Activated T-helper 2 cell treated with anti-CD3 and anti-CD28 coated beads, Interferon-gamma antibody, Interleukin-2, Interleukin-4, amounts not matched to agents 10 μg/mL and 5 μg/mL and 100 μg/mL, durations not matched to agents 14 hours and 24 hours and 36 hours (primary cell): ENCODE measurements at places on chromosomes 1 and 21.

DNA sequence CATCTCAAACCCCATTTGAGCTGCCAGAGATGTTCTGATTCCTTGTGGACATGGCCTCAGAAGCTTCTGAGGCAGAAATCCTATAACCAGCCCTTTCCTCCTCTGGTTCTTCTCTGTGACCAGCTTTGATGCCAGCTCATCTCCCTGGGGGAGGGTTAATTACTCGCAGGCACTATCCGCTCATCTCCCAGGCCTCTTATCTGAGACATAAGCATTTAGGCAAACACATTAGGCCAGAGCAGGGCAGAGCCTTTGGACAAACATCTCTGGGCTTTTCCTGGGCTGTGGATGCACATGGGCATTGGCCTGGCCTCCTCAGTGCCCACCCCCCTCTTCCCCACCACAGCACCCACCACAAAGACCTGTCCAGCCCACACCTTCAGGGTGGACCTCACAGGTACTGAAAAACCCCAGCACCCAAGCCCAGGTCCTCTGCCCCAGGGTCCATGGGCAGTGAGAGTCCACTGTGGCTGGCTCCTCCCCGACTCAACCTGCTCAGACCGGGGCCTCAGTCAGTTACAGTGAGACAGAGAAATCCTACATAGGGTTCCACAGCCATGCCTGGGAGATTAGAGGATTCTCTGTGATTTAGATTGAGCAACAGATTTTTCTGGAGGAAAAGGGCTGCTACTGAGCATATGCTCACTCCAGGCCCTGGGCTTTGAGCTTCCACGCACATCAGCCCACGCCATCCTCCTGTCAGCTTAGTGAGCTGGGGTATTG lies 26.9 kb downstream of the IGSF21 start:
- H3K4me1 ChIP-seq = no peaks in the 10 kb centered on the region
- no peaks in the 10 kb centered on the region for H3K36me3 ChIP-seq
- no peak for DNase-seq
- no peaks in the 10 kb centered on the region for H3K27me3 ChIP-seq
- H3K4me3 ChIP-seq = no peak overlapping the region

- peak; percentile 74 for DNase-seq
- peaks cover 76% of the 10 kb centered on the region for H3K4me1 ChIP-seq
These were observed 100.9 kb upstream of the RUNX3 start for GRCh38 chr1:25030674-25031589.

DNA sequence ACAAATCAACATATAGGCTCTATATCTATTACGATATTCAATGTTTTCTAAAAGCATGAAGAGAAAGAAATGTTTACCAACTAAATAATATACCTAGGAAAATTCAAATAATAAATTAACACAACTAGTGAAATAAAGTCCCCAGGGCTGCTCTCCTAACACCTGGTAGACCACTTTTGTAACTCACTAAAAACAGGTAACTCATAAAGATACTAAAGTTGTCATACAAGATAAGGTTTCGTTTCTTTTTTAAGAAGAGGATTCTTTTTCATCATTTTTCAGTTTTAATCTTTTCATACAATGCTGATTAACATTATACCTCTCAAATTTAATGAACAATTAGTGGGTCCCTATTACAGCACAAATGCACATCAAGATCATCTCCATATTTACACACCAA lies 99.0 kb downstream of the ZZZ3 start:
- no peak for DNase-seq
- no peak overlapping the region for H3K4me3 ChIP-seq
- H3K27me3 ChIP-seq = no peaks in the 10 kb centered on the region
- H3K4me1 ChIP-seq = no peaks in the 10 kb centered on the region
- no peak overlapping the region for H3K27ac ChIP-seq

- peaks cover 16% of the 10 kb centered on the region for H3K36me3 ChIP-seq
- peaks cover 15% of the 10 kb centered on the region for H3K4me1 ChIP-seq
- no peak for DNase-seq
- no peak overlapping the region for H3K27ac ChIP-seq
These were observed 2.3 kb upstream of the MED18 start for GRCh38 chr1:28326515-28326914.

- no peak overlapping the region for H3K4me3 ChIP-seq
- no peaks in the 10 kb centered on the region for H3K27me3 ChIP-seq
- H3K36me3 ChIP-seq = no peaks in the 10 kb centered on the region
- H3K27ac ChIP-seq = no peak overlapping the region
- DNase-seq = no peak
These were observed 708.8 kb downstream of the LTN1 start for GRCh38 chr21:28283641-28284490.

GRCh38 chr1:85584264-85584781 lies 3.8 kb downstream of the CCN1 start:
- no peak overlapping the region for H3K27ac ChIP-seq
- peaks cover 49% of the 10 kb centered on the region for H3K27me3 ChIP-seq
- no peak for DNase-seq
- no peak overlapping the region for H3K4me3 ChIP-seq
- no peaks in the 10 kb centered on the region for H3K36me3 ChIP-seq

DNA sequence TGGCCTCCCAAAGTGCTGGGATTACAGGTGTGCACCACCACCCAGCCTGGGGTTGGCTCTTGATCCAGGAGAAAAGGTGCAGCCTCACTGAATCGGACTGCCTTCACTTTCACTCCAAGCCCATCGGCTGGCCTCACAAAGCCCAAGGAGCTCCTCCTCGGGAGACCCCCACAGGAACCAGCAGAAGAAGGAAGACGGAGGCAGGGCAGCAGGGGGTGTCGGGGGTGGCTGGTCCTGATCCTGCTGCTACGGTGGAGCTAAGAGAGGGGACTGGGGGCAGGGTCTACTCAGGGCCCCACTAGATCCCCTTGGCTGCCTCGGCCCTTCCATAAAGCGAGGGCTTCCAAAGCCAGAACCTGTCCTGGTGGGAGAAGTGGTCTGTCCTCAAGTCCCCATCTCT lies 93.9 kb downstream of the STUM start:
- H3K36me3 ChIP-seq = peaks cover 67% of the 10 kb centered on the region
- H3K4me1 ChIP-seq = peaks cover 28% of the 10 kb centered on the region
- DNase-seq = no peak
- H3K27me3 ChIP-seq = no peaks in the 10 kb centered on the region
- H3K27ac ChIP-seq = no peak overlapping the region

DNA sequence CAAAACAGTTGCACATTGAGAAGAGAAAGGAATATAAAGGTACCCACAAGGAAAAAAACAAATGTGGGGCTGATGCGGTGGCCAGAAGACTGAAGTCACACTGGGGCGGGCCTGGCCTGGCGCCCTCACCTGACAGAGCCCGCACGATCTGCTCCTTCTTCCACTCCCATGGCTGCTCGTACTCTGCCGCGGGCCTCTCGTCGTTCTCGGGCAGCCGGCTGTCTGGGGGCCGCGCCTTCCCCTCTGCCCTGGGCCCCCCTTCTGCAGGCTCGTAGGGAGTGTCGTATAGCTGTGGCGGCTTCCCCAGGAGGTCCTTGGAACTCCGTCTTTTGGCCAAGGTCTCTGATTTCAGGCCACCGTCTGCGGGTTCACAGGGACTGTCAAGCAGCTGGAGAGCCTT lies 13.1 kb upstream of the TDRD10 start:
- H3K4me3 ChIP-seq = no peak overlapping the region
- H3K36me3 ChIP-seq = no peaks in the 10 kb centered on the region
- H3K27me3 ChIP-seq = peaks cover 22% of the 10 kb centered on the region
- H3K27ac ChIP-seq = no peak overlapping the region
- no peak for DNase-seq
- H3K4me1 ChIP-seq = peaks cover 14% of the 10 kb centered on the region

GRCh38 chr1:70892140-70892539 lies 155.5 kb downstream of the PTGER3 start:
- H3K4me1 ChIP-seq = peaks cover 7% of the 10 kb centered on the region
- no peaks in the 10 kb centered on the region for H3K36me3 ChIP-seq
- no peak overlapping the region for H3K27ac ChIP-seq
- no peak overlapping the region for H3K4me3 ChIP-seq
- no peak for DNase-seq

- no peaks in the 10 kb centered on the region for H3K36me3 ChIP-seq
- H3K27ac ChIP-seq = no peak overlapping the region
- no peak overlapping the region for H3K4me3 ChIP-seq
- peaks cover 9% of the 10 kb centered on the region for H3K27me3 ChIP-seq
- H3K4me1 ChIP-seq = no peaks in the 10 kb centered on the region
These were observed 111.9 kb downstream of the CACNA1E start for GRCh38 chr1:181595234-181595633.

GRCh38 chr1:154174654-154175053 lies 17.2 kb downstream of the TPM3 start:
- no peak overlapping the region for H3K4me3 ChIP-seq
- DNase-seq = no peak
- peaks cover 83% of the 10 kb centered on the region for H3K36me3 ChIP-seq
- peaks cover 59% of the 10 kb centered on the region for H3K4me1 ChIP-seq

GRCh38 chr1:168340781-168341482 lies 60.3 kb downstream of the TBX19 start:
- peaks cover 21% of the 10 kb centered on the region for H3K36me3 ChIP-seq
- no peak for DNase-seq
- H3K27me3 ChIP-seq = no peaks in the 10 kb centered on the region
- H3K4me3 ChIP-seq = no peak overlapping the region
- peak overlapping the region; percentile 70 for H3K27ac ChIP-seq

GRCh38 chr1:230773396-230774033 lies 26.3 kb downstream of the CAPN9 start:
- no peak overlapping the region for H3K27ac ChIP-seq
- H3K4me1 ChIP-seq = no peaks in the 10 kb centered on the region
- no peak for DNase-seq
- no peaks in the 10 kb centered on the region for H3K36me3 ChIP-seq
- no peak overlapping the region for H3K4me3 ChIP-seq
- peaks cover 2% of the 10 kb centered on the region for H3K27me3 ChIP-seq

- H3K27me3 ChIP-seq = peaks cover 2% of the 10 kb centered on the region
- no peak overlapping the region for H3K27ac ChIP-seq
- no peaks in the 10 kb centered on the region for H3K36me3 ChIP-seq
- no peak overlapping the region for H3K4me3 ChIP-seq
These were observed 32.6 kb upstream of the RGS2 start for GRCh38 chr1:192776206-192776605.

DNA sequence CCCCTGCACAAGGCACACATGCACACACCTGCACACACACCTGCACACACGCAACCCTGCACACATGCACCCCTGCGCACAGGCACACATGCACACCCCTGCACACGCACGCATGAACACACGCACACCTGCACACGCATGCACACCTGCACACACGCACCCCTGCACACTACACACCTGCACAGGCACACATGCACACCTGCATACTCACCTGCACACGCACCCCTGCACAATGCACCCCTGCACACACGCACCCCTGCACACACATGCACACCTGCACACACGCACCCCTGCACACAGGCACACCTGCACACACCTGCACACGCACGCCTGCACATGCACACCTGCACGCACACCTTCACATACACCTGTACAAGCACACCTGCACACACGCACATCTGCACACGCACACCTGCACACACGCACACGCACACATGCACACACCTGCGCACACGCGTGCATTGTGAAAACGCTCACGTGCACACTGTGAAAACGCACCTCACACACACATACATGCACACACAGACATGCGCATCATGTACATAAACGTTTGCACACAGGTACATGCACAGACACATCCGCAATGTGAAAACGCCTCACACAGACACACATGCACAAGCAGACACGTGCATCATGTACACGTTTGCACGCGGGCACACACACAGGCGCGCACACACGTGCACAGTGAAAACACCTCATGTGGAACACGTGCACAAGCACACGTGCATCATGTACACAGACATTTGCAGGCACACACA lies 8.2 kb downstream of the DVL1 start:
- peaks cover 25% of the 10 kb centered on the region for H3K36me3 ChIP-seq
- no peak overlapping the region for H3K4me3 ChIP-seq
- no peak overlapping the region for H3K27ac ChIP-seq
- H3K4me1 ChIP-seq = no peaks in the 10 kb centered on the region

DNA sequence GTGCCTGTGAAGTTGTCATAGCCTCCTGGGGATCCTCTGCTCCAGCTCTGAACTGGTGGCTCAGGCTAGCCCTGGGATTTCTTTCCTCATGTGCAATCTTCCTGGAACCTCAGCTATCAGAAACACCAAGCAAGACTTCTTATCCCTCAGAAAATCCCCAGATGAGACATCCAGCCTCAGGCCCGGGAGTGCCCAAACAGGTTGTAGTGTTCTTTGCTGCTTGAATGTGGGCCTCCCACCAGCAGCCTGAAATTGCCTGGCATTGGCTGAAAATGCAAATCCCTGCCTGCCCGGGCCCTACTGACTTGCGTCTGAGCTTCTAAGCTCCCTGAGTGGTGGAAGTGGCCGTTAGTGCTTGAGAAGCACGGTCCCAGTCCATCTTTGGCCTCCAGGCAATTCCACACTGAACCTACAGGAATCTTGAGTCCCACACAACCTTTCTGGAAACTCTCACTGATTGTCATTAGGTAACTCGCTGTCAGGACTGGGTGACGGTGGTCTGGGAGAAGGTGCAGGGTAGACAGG lies 146.8 kb downstream of the ZBTB18 start:
- no peak overlapping the region for H3K4me3 ChIP-seq
- no peaks in the 10 kb centered on the region for H3K36me3 ChIP-seq
- H3K4me1 ChIP-seq = no peaks in the 10 kb centered on the region
- DNase-seq = no peak
- no peaks in the 10 kb centered on the region for H3K27me3 ChIP-seq

- H3K4me1 ChIP-seq = peaks cover 3% of the 10 kb centered on the region
- DNase-seq = no peak
- H3K27me3 ChIP-seq = peaks cover 3% of the 10 kb centered on the region
- no peak overlapping the region for H3K4me3 ChIP-seq
- H3K36me3 ChIP-seq = no peaks in the 10 kb centered on the region
These were observed 11.4 kb upstream of the S100A8 start for GRCh38 chr1:153402226-153402625.

DNA sequence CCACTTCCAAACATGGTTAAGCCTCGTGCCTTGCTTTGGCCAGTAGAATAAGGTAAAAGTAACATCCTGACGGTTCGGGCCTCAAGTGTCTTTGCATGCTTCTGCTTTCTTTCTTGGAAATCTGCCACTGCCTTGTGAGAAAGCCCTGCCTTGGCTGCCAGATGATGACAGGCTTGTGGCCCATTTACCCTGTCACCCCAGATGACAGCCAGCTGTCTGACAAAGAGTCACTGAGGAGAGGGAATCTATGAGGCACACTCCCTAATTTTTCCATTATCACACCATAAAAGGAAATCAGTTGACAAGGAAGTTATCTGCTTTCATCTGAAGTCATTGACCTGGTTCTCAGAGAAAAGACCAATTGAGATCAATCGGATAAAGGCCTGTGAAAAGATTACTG lies 199.8 kb downstream of the USH2A start:
- no peak overlapping the region for H3K27ac ChIP-seq
- peaks cover 5% of the 10 kb centered on the region for H3K4me1 ChIP-seq
- no peaks in the 10 kb centered on the region for H3K27me3 ChIP-seq
- H3K4me3 ChIP-seq = no peak overlapping the region
